B cell (primary cell): ENCODE measurements at places on chromosomes 1 and 21.

GRCh38 chr1:25050165-25050564 lies 120.1 kb upstream of the RUNX3 start:
- DNase-seq, result no peak

DNA sequence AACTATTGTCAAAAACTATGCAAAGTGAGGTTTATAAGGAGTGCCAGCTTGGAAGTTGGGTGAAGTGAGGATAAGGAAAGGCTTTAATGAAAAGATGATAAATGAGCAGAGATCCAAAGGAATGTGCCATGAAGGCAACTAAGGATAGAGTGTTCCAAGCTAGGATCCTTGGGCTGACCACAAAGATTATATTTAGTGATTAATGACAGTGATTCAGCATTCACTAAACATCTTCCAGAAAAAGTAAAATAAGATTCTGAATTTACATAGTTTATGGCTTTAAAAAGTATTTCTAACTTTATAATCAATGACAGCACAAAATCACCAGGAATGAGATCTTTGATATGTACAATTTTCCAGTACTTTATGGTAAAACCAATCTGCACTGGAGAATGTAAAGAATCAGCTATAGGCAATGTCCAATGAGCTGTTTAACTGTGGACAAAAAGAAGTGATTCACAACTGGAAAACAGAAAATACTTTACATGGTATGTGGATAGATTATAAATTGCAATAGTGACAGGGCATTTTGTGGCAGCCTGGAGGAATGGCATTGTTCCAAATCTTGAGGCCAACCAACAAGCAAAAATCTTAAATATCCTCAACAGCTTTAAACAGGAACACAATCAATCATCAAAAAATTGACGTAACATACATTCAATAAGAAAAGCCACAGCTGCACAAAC lies 91.2 kb upstream of the KCTD3 start:
- DNase-seq, result no peak

GRCh38 chr1:27402349-27402754 lies 9.9 kb downstream of the GPR3 start:
- DNase-seq, result peak; percentile 54

GRCh38 chr1:154856049-154856448 lies 14.0 kb downstream of the KCNN3 start:
- DNase-seq, result no peak

DNA sequence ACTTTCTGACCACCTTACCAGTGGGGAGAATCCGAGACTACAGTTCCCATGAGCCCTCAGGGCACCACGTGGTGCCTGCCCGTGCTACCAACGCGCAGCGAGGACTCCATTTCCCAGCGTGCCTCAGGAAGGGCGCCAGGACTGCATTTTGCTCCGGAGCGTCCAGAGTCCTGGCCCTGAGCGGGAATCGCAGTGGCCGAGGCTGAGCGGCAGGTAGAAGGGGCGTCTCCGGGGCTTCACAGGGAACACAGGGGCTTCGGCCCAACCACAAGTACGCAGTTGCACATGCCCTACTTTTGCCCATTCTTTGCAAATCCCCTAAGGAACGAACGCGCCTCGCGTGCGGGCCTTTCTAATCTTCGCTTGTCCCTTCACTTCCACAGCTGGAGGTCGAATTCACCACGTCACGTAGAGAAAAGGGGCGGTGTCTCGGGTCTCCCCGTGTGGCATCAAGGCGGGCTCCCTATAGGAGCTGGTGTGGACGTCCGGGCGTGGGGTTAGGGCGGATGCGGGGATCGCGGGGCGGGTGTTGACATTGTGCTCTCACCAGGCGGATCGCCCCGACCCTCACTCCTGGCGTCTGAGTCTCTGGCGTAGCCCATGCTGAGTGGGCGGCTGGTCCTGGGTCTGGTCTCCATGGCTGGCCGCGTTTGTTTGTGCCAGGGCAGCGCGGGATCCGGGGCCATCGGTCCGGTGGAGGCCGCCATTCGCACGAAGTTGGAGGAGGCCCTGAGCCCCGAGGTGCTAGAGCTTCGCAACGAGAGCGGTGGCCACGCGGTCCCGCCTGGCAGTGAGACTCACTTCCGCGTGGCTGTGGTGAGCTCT lies at the start of gene BOLA1:
Gene BOLA1, plus strand, starts transcription at position 109 of the 825 bp plus-strand sequence. Its CDS starts 492 bp downstream, at position 601.
- DNase-seq, result peak; percentile 87

- no peak for DNase-seq
Measured at GRCh38 chr1:223763881-223764280, 51.5 kb downstream of the CAPN2 start.

DNA sequence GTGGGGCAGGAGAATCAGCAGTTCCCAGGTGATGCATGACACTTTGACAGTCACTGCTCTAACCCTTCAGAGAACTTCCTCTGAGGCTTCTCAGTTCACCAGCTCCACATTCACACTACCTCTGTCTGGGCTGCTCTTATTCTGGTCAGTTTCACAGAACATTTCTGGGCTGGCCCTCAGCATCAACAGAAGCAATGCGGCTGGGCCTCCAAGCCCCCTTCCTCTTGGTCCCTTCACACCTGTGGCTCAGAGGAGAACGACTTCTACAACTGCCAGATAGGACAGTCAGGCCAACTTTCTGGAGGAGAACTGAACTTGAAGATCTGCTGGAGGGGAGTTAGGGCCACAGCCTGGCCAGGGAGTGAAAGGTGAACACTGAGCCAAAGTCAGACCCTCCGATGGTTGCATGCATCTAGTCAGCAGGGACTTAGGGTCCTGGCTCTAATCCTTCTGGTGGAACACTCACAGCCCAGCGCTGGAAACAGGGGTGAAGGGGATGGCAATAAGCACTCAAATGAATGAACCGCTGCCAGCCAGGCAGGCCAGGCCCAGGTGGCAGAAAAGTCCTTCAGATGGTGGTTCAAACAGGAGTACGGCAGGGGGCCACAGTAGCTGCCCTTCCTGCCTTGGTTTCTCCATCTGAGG lies 274.1 kb downstream of the FOXD2 start:
- no peak for DNase-seq

GRCh38 chr1:151720974-151721787 lies at the start of gene RIIAD1:
RIIAD1 (plus strand) TSS chr1:151721522; CDS start chr1:151721537, 15 bp downstream.
- DNase-seq, result peak; percentile 65
